Epithelial cell of proximal tubule (primary cell): ENCODE measurements at places on chromosomes 12 and 14. TPM values are rescaled to one million over a fixed set of nuclear protein-coding genes. Genes with fewer than 3 reads are reported as not detected.

The PDE3A gene
- total RNA-seq = 1.3 and 1.6 TPM in 2 replicates

The MGAT4C gene
- not detected in 2 replicates for total RNA-seq

The DBX2 gene
- total RNA-seq = not detected in 2 replicates

The DICER1 gene
- total RNA-seq = 27.4 and 27.9 TPM in 2 replicates

The PMCH gene
- total RNA-seq = not detected in 2 replicates

DNA sequence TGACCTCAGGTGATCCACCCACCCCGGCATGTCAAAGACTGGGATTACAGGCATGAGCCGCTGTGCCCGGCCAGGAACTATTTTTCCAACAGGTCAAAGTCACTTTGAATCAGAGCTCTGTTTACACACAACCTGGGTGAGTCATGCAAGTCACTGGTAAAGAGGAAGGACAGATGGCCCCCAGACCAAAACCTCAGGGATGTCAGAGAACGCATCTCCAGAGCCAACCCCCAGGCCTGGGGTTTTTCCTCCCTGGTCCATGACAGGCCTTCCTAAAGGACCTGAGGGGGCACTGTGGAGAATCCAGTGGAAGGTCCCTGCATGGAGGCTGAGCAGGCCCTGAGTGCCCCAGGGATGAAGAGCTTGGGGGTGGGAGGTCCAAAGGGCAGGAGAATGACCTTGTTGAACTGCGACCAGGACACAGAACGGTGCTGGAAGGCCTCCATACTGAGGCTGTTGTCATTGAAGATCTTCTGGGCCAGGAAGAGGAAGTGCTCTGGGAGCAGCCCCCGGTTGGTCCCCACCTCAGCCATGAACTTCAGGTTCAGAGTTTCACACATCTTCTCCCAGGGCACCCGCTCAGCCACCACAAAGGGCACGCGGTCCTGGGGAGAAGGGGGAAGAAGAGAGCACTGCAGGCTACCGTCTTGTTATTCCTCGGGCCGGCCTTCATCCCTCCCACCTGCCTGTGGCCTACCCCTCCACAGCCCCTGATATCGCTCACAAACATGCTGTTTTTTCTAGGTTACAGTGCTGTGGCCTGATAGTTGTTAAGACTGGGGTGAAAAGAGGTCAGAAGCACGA, 9.1 kb downstream of the STAT6 start:
- no peak for DNase-seq

DNA sequence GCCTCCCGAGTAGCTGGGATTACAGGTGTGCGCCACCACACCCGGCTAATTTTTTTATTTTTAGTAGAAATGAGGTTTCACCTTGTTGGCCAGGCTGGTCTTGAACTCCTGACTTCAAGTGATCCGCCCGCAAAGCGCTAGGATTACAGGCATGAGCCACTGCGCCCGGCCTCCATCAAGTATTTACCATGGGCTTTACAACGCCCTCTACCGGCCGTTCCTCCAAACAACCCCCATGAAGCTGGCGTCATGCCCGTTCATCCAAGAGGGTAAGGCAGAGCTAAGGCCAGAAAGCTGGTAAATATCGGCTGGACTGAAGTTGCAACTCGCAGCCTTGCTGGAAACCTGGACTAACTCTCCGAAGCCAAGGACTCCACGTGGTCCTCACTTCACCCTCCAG, 41.6 kb downstream of the RNF34 start:
- DNase-seq = no peak

- DNase-seq = peak; percentile 70
These were observed 13.3 kb upstream of the PZP start for GRCh38 chr12:9221483-9221882.

DNA sequence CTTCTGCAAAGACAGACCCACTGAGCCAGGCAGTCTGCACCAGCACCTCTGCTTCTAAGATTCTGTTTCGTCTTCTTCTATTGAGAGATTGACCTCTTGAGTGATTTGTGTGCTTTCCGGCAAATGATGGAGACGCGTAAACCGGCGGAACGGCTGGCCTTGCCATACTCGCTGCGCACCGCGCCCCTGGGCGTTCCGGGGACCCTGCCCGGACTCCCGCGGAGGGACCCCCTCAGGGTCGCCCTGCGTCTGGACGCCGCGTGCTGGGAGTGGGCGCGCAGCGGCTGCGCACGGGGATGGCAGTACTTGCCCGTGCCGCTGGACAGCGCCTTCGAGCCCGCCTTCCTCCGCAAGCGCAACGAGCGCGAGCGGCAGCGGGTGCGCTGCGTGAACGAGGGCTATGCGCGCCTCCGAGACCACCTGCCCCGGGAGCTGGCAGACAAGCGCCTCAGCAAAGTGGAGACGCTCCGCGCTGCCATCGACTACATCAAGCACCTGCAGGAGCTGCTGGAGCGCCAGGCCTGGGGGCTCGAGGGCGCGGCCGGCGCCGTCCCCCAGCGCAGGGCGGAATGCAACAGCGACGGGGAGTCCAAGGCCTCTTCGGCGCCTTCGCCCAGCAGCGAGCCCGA, 703 bp downstream of the ASCL4 start:
- no peak for DNase-seq
